ENCODE measurements at places on chromosomes 1 and 21.

DNA sequence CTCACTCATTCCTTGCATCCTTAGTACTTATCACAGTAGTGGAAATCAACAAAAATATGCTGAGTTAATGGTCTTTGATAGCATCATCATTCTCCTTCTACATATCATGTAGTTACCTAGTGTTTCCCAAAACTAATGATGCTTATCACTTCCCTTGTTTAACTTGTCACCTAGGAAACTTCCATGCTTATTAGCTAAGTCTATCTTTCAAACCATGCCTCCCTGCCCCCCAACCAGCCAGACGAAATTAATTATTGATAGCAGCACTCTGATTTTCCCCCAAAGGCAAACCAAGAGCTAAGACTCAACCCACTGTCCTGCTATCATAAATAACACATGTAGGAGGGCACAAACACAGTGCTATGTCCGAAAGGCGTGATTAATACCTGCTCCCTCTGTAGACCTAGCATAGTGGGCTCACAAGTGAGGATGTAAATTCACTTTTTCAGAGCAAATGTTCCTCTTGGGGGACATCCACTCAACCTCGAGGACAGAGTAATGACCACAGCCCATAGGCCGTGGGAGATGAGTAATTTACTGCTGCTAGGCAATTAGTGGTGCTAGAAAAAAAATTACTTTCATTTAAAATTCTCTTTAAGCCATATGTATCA is 25.8 kb upstream of the LPAR3 start:
- no peak for DNase-seq

- no peak for DNase-seq
Observed at GRCh38 chr1:61865646-61866220, 123.5 kb downstream of the PATJ start.

DNA sequence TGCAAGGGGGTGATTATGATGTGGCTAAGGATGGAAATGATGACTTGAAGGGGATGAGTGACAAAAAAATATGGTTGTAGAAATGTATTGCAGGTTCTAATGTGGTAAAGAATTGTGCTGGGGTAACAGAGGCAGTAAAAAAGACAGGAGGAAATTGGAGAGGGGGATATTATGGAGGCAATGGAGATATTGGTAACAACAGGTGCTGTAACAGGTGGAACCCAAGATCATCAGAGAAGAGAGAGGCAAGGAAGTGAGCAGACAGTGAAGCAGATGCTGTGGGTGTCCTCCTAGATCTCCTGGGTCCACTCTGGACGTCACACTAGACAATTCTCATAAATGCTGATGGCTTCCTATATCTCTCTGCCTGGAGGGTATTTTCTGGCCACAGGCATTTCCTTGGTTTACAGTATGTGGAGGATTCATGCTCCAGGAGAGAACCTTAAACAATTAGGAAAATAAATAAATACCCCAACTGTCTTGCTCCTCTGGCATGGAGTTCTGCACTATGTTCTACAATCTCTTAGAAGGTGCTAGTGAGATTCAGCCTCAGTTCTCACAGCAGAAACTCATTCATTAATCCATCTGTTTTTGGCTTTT is 620.3 kb upstream of the PLXNA2 start:
- no peak for DNase-seq

DNA sequence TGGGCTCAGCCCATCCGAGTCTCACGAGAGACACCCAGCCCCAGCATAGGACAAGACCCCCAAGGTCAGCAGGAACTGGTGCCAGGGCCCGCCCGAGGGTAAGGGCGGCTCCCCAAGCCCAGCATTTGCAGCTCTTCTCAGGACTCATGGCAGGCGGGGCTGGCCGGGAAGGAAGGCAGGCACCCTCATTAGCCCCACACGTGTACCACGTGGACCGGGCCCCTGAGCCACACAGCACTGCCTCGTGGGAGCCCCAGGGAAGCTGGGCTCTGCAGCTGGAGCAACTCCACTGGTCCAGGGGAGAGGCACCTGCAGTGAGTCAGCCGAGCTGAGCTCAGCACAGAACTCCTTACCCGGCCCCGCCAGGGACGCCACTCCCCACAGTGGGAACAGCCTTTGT is 97.7 kb upstream of the IFFO2 start:
- no peak for DNase-seq

DNA sequence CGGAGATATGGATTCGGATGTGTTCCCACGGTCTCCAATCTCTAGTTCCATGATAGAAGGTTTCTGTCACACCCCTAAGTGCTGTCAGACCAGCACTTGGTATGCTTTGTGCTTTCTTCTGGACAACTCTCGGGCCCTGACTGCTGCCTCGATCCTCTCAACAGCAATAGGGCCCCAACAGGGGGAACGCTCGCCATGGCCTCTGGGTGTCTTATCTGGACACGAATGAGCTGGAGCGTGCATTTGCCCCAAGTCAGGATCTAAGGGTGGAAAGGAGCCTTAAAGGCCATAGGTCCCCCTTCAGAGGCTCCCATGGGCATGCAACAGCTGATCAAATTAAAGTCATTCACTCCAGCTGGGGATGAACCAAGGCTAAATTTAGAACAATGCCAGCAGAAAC is 76.8 kb downstream of the TCP10L start:
- no peak for DNase-seq

DNA sequence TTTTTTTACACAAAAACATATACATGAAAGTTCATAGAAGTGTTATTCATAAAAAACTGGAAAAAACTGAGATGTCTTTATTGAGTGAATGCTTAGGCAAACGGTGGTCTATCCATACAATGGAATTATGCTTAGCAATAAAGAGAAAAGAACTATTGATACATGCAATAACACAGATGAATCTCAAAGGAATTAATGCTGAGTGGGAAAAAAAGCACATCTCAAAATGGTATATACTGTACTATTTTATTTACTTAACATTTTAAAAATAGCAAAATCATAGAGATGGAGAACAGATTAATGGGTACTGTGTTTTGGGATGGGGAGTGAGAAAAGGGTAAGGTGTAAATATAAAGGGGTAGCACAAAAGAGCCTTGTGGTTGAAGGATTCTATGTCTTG is 29.8 kb downstream of the METTL18 start:
- no peak for DNase-seq

GRCh38 chr1:193085263-193085662 is 20.0 kb downstream of the GLRX2 start:
- no peak for DNase-seq

DNA sequence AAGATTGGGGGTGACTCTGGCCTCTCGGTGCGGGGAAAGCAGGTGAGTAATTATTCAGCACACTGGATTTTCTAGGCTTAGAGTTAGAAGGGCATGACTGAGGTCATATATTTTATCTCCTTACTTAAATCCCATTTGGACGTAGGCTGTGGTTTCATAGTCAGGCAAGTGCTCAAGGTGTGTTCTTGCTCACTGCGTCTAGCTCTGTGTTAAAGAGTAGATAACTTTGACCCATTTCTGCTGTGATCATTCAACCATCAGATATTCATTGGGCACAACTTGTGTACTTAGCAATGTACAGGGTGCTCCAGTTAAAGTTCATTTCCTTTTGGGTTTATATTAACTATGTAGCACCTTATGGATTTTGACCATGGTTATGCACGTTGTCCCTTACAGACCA is 14.6 kb downstream of the PFKFB2 start:
- no peak for DNase-seq

- no peak for DNase-seq
Observed at GRCh38 chr1:205236951-205237475, 9.3 kb downstream of the TMCC2 start.

DNA sequence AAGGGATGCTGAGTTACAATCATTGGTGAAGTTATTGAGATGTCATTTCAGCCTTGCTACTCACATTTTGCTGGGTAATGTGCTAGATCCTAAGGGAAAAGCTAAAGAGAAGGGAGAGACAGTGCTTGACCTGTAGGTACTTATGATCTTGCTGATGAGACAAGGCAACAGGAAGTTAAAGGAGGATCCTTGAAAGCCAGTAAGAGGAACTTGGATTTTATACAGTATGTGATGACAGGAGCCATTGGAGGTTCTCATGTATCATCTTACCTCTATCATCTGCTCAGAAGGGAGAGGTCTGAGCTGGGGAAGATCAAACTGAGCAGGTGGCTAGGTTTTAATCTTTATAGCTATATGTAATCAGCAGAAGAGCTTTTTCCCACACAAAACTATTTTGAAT is 6.3 kb downstream of the APOBEC4 start:
- no peak for DNase-seq

GRCh38 chr21:26448751-26449150 is 124.3 kb downstream of the CYYR1 start:
- no peak for DNase-seq

DNA sequence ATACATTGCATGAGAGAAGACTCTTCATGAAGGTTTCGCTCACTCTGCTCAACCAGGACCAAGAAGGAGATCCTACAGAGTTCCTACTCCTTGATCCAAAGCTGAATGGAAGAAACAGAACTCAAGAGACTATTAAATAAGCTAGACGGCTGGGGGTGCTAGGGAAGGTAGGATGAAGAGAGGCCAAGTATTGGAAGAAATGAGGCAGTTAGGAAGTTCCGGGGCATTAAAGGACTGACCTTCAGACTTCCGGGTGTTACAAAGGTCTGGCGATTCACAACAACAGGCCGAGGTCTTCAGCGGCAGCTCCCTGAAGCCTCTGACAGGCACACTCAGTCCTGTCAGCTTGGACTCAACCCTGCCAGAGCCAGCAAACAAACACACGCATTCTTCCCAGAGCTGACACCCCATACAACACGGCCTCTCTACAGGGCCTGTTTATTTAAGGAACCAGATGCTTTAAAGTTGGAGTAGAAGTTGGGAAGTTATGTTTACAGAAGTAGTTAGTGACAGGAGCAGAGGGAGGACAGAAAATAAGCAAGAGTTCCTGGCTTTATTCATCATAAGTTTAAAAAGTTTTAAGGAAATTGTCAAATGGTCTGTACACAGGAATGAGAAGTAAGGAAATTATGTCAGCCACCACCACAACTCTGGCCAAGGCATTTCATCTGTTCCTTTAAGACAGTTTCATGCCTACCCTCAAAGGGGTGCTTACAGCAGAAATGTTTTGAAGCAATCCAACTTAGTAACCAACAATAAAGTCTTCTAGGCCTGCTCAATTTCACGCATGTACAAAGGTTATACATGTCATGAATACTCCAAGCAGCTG is 4.7 kb downstream of the SORT1 start:
- DNase-seq: no peak

DNA sequence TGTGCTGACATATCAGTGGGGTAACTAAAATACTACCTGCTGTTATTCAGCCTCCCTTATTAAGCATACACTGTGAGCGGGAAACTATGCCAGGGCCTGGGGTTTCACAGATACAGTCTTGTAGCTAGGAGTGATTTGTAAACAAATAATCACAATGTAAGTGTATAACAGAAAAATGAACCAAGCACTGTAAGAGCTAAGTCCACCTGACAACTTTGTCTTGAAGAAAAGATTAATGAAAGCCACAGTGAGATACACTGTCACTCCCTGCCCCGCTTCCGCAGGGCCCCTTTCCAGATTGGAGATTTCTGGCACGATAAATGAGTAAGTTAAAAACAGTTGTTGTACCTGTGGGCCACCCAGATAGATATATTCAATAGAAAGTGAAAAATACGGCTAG is 4.8 kb downstream of the RCAN3 start:
- DNase-seq: no peak

- no peak for DNase-seq
Observed at GRCh38 chr1:65939191-65939590, 146.5 kb downstream of the PDE4B start.

DNA sequence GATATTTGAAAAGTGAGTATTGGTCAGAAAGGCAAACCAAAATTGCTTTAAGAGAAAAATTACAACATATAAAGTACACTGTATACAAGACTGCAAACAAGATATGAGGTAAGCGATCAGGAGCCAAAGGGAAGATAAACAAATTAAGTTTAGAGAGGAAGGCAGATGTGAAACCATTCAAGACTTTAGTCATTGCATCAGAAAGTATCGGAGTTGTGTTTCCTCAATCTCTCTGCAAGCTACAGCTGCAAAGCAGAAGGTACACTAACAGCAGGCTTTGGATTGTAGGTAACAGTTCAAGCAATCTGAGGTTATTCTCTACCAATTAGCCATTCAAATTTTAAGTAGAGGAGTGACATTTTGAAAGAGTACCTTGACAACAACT is 21.3 kb upstream of the TLCD4 start:
- no peak for DNase-seq

DNA sequence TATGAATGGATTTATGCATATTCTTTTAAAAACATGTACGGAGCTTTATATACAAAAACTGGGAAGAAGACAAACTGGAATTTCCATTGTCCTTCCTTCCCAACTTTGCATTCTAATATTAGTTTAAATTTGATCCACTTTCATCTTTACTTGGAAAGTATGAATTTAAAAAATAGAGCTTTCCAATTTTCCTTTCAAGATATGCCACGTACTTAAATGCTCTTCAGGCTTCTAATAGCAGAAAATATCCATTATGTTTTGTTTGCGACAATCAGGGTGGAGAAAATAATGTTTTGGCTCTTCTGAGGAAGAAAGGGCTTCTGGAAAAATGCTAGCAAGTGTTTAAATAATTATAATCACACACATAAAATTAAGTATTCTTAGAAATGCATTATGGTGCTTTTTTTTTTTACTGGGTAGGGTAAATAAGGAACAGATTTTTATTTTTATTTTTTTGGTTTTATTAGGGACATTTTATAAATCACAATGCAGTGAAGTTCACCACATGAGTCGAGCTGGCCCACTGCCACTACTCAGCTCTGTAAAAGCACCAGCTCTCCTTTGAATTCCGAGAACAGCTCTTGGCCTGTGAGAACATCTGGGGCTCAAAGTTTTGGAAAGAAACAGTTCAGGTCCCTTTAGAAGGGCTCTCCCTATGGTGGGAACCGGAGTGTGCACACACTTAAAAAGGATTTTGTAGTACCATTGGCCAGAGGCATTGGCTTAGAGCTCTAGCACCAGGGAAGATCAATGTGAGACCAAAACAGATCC is 287.4 kb upstream of the LYPLAL1 start:
- no peak for DNase-seq

DNA sequence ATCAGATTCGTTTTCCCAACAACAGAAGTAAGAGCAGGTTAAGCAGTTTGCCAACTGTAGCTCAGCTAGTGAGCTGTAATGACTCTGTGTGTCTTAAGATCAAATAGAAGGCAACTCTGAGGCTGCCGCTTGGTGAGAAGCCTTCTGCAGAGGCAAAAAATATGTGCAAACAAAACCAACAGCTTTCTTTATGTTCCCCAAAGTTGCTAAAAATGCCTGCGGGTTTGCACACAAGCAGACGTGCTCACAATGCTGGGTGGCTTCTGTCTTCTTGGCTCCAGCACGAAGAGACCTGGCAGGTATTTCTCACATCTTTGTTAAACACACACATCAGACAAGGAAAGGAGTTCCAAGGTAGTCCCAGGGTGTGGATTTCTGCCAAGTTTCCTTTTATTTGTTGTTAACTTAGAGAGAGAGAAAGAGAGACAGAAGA is 158.9 kb upstream of the JUN start:
- no peak for DNase-seq

GRCh38 chr1:28886731-28887418 is 27.5 kb upstream of the EPB41 start:
- DNase-seq: peak; percentile 92

- no peak for DNase-seq
Observed at GRCh38 chr1:239606850-239607400, 220.6 kb downstream of the CHRM3 start.
